ENCODE measurements at places on chromosomes 2 and 18.
A peak's percentile ranks its signal among the peaks of the same experiment; 100 is the strongest.

DNA sequence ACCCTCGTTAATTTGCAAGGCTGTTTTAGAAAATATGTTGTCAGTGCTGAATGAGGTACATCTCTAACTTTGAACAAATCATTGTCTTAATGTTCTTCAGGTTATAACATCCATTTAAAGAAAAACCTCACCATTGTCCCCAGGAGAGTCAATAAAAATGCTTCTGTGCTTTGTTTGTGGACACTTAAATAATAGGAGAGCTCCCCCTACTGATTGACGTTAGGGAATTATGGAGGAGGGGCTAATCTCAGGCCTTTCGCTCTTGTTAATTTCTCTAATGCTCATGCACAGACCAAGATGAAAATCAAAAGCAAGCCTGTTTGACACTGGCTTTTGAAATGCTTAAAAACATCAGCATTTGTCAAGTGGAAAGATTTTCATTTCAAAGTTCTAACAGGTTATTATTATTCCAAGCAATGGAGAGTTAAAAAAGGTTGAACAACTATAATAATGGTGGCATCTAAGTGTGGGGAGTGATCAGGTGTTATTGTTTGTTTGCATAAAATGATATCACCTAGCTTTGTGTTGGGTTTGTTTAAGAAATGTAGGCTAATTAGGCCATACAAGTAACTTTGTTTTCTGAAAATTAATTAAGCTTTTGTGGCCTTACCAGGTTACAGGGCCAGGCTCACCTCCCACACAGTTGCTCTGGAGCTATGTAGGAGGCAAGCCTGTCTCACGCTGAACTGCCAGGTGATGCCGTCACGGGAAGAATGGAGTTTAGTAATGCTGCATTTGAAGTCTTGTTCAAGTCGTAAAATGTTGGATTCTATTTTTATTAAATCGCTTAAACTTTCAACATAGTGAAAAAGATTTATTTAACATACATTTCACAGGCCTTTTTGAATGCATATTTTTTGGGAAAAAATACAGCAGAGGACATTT lies 51.7 kb upstream of the SMIM21 start:
- peak; percentile 65 for DNase-seq

DNA sequence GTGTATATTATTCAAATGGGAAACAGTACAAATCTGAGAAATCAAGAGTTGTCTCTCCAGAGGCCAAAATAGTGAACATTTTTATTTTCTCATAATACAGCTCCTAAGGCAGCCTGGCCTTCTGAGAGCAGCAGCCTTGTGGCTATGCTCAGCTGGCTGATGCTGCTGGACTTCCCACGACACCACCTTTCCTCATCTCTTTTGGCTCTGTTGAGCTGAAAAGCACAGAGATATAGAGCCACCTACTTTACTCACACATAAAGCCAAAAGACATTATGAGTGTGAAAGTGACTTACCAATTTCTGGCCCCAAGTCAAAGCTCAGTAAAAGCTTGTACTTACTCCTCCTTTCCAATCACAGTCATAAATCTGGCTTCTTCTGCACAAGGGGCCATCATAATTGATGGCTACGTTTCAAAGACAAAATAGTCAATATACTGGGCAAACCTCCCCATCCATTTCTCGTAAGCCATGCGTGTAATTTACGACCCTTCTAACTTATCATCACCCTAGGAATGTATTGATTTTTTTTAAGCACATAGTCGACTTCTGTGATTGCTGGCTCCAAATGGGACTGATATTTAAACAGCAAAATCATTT lies 18.6 kb upstream of the REG3A start:
- DNase-seq: no peak

GRCh38 chr18:35050028-35050546 lies 8.9 kb downstream of the MAPRE2 start:
- DNase-seq: no peak

- peak; percentile 18 for DNase-seq
Observed at GRCh38 chr2:80351231-80351630, 46.7 kb upstream of the LRRTM1 start.

- DNase-seq: no peak
Observed at GRCh38 chr2:134367213-134367612, 113.3 kb downstream of the MGAT5 start.

- DNase-seq: no peak
Observed at GRCh38 chr2:105683011-105683492, 61.7 kb upstream of the NCK2 start.
